ENCODE measurements at places on chromosomes 5 and 9.

- no peak for DNase-seq
These were observed 45.2 kb downstream of the YIPF5 start for GRCh38 chr5:144125163-144125726.

DNA sequence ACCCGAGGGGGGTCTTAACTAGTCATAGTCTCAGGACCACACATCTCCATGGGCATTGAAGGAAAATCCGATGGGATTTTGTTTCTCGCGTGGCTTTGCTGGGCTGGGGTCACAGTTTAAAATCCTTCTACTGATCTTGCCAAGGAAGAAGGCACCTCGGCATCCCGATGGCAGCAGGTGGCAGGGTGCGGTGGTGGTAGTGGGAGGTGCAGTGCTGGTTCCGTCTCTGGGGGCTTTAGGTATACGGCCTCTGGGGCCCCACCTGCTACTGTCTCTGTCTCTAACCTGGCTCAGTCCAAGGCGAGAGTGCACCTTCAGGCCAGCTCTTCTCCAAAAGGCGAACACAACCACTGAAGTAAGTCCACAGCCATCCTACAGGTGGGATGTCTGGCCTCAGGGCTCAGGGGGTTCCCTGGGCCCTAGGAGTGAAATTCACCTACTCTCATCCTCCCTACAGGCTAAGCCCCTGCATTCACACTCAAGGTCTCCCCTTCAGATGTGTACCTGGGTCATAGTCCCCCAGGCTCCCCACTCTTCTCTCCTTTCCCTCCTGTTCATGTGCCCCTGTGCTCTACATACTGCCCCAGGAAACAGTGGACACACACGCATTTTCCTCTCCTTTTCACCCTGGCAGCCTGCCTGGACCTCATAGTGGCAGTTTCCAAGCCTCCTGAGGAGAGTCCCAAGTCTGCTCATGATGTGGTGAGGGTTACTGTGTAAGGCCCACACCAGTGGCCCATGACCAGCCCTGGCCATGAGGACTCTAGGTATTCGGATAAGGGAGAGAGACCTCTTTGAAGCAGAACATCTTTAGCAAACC lies 736 bp upstream of the FCN2 start:
- DNase-seq = no peak

GRCh38 chr5:95932941-95933340 lies 28.7 kb downstream of the ELL2 start:
- DNase-seq = no peak

DNA sequence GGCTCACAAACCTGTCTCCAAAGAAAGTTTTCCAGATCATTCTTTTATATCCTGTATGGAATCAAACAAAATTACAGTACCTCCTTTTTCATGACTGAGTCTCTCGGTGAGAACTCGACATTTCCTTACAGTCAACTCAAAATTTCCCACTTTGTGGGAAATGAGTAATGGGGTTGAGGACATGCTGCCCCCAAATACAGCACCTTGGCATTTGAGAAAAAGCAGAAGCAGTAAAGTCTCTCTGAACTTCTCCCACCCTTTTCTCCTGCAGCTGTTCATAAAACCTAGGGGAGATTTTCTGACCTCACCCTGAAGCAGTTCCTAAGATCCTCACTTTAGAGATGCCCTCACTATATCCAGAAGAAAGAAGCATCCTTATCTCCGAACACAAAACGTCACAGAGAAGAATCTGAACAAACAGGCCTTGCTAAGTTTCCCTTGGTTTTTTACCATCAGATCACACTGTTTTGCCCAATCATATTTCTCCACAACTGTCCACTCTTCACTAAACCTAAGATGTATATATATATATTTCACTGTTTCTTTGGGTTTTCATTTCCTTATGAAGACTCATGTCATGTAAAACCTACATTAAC lies 96.1 kb upstream of the APC start:
- no peak for DNase-seq

DNA sequence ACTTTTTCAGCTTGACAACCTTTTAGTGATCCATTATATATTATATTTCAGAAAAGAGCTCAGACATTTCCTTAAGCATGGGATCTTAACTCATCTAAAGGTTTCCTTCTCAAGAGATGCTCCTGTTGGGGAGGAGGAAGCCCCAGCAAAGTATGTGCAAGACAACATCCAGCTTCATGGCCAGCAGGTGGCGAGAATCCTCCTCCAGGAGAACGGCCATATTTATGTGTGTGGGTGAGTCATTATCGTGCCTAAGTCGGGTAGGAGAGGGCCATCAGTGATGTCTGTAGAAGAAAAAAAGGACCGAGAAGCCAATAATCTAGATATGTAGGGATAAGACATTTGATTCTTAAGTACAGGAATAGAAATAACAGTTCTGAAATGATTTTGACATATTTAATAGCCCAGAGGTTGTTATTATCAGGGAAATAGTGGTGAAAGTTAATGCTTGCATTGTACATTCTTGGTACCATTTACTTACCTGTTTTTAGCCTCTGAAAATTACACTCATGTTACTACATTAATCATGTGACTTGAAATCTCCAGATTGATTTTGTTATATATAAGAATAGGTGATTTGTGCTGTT lies 28.2 kb downstream of the MTRR start:
- no peak for DNase-seq

DNA sequence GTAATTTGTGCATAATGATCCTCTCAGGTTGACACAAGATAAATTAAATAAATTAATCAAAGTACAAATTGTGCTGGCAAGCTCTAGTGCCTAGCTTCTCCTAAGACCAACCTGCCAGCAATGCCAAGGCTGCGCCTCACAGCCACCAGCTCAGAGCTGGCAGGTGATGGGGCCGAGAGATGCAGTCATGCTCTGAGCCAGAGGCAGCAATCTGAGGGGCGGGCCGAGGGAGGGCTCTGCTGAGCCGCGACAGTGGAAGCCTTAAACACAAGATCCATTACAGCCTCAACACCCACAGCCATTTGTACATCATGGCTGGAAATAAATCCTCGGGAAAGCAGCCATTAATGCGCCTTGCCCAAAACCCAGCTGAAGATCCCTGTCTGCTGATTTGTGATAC lies 20.3 kb downstream of the MED27 start:
- DNase-seq = no peak

- no peak for DNase-seq
These were observed 133.3 kb downstream of the PCSK5 start for GRCh38 chr9:76023715-76024195.

GRCh38 chr5:1356873-1357787 lies 12.2 kb upstream of the CLPTM1L start:
- DNase-seq = no peak

DNA sequence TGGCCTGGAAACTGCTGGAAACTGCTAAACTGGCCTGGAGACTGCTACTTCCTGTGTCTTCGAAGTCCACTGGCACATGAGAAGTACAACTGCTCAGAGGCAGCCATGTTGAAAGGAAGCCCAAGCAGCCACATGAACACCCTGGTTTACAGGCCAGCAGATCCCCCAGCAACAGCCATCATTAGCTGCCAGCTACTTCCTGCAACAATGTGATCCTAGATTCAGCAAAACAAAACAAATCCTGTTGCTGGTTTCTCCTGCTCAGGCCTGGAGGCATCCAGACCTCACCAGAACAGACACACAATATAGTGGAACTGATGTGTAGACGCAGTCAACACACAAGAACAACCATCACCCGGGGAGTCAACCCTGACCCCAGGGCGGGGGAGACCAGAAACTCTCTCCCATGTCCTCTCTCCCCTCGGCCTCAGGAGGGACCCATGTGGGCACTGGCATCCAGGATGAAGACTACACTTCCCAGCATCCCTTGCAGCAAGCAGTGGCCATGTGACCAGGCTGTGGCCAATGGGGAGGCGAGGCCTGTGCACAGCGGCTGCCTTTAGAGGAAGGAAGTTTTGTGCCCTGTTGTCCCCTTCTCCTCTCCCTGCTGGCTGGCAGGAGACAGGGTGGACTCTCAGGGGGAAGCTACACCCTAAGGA lies 9.2 kb upstream of the LCN15 start:
- no peak for DNase-seq

DNA sequence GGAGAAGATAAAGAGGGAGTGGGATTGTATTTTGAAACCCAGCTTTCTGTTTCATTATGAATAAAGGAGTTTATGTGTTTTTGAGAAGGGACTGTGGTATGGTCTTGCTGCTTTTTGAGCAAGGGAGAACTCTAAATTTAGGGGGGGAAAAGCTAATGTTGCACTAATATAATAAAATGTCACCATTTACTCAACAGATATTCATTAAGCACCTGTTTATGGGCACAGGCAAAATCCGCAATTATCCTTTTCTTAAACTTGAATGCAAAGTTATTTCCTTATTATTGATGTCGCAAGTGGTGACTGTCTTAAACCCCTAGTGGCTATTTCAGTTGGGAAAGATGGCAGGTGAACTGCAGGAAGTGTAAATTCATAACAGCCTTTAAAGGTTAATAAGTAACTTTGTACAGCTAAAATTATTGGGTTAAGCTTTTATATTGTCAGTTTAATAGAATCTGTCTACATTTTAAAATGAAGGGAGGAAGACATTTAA lies 1.5 kb downstream of the CDC42SE2 start:
- DNase-seq = no peak

DNA sequence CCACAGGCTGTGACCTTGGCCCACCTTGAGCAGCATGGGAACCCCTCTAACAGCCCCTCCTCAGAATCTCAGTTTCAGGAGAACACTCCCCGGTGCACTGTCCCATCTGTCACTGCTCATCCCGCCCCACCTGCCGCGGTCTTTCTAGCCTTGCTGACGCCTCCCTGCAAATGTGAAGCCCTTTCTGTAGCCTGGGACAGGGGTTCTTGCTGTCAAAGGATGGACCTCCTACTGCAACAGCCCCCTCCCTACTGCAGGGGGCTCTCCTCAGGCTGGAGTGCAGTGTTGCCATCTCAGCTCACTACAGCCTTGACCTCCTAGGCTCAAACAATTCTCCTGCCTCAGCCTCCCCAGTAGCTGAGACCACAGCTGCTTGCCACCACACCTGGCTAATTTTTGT lies 20.0 kb downstream of the OR2V1 start:
- no peak for DNase-seq

DNA sequence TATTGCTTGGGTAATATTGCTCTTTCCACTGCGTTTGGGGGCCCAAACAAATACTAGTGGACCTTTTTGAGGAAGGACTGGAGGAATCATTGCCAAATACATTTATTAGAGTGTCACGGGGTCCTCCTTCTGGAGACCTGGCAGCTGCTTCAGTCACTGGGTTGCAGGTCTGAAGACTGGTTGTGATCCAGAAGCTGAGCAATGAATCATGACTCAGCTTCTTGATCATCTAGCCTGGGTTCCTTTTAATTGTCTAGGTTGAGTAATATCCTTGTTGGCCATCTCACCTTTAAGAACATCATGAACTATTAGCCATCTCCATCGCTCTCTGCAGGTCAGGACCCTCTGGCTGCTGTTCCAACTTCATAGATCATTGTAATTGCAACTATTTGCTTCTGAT lies 15.4 kb upstream of the UBAP1 start:
- DNase-seq = no peak

DNA sequence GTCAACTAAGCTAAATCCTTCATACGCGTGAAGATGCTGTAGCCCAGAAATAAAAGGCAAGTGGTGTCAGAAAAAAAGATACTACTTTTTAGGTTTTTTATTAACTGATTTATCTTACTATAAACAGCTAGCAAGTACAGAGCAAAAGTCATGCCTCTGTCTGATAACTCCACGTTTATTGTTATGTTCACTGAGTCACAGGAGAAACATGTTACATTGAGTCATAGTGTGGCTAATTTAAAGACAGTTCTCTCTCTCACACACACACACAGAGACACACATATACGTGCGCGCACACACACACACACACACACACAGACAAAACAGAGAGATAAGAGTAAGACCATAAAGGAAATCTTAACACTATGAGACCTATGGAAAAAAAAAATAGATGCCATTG lies 770.0 kb upstream of the CDH10 start:
- DNase-seq = no peak

GRCh38 chr5:127019928-127020327 lies 10.4 kb downstream of the MARCHF3 start:
- no peak for DNase-seq

DNA sequence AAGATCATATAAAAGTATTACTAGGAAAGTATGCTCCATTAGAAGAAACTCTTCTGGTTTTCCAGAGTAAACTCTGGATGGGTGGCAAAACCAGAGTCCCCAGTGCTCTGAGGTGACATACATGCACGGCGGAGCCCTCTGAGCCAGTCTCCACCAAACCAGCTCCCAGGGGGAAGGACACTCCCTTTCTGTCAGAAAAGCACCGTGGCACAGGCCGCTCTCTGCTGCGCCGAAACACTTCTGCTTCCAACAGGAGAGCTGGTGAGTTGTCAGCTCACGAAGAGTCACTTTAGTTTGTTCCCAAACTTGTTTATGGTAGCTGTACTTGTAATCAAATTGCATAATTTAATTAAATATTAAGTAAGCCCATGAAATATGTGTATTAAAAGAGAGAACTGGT lies 184.6 kb downstream of the CDK5RAP2 start:
- no peak for DNase-seq

GRCh38 chr9:130183133-130183762 lies 11.0 kb downstream of the NCS1 start:
- no peak for DNase-seq

GRCh38 chr5:54632131-54632701 lies 114.7 kb downstream of the SNX18 start:
- no peak for DNase-seq

GRCh38 chr5:115389034-115389798 lies 92.8 kb upstream of the CCDC112 start:
- no peak for DNase-seq

DNA sequence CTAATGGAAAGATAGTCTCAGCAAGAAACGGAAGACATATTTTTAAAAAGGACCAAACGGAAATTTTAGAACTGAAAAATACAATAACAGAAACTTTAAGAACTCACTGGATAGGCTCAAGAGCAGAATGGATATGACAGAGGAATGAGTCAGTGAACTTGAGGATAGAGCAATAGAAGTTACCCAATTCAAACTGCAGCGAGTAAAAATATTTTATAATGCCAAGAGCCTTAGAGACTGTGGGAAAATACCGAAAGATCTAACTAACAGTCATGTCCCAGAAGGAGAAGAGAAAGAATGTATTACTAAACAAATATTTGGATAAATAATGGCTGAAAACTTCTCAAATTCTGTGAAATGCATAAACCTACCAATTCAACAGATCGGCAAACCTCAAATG lies 40.8 kb downstream of the ADAMTS2 start:
- no peak for DNase-seq

GRCh38 chr5:86757824-86758223 lies 140.1 kb downstream of the COX7C start:
- no peak for DNase-seq

- DNase-seq = no peak
These were observed 569.6 kb upstream of the BRINP1 start for GRCh38 chr9:119938871-119939270.

DNA sequence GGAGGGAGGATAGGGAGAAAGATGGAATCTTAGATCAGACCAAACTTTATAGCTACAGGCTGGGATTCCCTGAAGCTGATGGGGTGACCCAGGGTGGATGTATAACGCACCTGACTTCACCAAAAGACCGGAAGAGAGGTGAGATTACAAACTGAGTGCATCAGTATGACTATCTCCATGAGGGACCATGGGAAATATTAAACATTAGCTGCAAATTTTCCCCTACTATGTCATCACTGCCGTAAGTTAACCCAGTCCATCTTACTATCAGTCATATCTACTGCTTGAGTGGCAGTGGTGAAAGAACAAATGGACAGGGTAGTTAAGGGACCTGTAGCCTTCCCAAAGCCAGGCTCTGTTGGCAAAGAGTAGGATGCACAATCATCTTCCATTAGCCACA lies 368.3 kb downstream of the EFNA5 start:
- DNase-seq = no peak

Measured in putamen (tissue), 1 donor.